Stimulated activated CD8-positive, alpha-beta memory T cell treated with anti-CD3 and anti-CD28 coated beads, Interleukin-7, amount 100 ng/mL, for 1 hour (primary cell): ENCODE measurements at places on chromosomes 2 and 18.
A peak's percentile ranks its signal among the peaks of the same experiment; 100 is the strongest.

DNA sequence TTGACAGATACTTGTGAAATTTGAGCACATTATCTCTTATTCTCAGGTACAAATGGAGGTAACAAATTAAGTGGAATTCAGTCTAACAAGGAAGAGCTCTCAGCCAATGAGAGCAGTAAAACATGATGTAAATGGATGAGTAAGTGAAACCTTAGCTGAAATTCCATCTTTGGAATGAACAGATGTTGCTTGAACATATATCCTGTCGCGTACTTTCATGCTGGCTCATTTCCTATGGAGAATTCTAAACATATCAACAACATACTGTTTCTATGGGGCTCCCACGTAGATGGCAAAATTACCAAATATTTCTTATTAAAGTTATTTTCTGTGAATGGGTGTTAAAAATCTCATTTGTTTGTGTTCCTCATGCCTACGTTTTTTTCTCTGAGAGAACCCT lies 256.3 kb upstream of the LINC00305 start:
- no peak for DNase-seq

DNA sequence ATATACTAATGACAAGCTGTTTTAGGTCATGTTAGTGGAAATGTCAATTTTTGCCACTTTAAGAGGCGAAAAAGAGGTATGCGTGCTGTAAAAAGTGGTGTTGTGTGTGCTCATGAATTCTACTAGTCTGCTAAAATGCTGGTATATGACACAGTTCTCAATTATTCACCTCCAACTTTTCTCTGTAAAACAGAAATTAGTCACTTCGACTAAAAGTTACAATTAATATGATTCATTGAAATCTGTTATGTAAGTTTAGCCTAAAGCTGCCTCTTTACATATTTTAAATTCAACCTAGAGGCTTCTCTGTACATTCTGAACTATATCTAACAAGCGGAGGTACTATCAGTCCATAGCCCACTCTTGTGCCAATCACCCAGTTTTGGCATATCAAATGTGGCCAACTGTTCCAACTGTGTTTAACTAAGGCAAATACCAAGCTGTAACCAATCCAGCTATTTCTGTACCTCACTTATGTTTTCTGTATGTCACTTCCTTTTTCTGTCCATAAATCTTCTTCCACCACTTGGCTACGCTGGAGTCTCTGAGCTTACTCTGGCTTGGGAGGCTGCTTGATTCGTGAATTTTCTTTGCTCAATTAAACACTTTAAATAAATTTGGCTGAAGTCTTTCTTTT lies 20.8 kb downstream of the BAZ2B start:
- no peak for DNase-seq

DNA sequence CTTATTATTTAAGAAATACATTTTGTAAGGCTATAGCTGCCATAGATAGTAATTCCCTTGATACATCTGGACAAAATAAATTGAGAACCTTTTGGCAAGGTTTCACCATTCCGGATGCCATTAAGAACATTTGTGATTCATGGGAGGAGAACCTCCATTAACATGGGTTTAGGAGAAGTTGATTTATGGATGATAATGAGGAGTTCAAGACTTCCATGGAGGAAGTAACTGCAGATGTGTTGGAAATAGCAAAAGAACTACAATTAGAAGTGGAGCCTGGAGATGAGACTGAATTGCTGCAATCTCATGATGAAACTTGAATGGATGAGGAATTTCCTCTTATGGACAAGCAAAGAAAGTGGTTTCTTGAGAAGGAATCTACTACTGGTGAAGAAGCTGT lies 17.3 kb downstream of the PHLPP1 start:
- DNase-seq: no peak

GRCh38 chr2:190318931-190319554 lies 583 bp downstream of the HIBCH start:
- DNase-seq: peak; percentile 1

DNA sequence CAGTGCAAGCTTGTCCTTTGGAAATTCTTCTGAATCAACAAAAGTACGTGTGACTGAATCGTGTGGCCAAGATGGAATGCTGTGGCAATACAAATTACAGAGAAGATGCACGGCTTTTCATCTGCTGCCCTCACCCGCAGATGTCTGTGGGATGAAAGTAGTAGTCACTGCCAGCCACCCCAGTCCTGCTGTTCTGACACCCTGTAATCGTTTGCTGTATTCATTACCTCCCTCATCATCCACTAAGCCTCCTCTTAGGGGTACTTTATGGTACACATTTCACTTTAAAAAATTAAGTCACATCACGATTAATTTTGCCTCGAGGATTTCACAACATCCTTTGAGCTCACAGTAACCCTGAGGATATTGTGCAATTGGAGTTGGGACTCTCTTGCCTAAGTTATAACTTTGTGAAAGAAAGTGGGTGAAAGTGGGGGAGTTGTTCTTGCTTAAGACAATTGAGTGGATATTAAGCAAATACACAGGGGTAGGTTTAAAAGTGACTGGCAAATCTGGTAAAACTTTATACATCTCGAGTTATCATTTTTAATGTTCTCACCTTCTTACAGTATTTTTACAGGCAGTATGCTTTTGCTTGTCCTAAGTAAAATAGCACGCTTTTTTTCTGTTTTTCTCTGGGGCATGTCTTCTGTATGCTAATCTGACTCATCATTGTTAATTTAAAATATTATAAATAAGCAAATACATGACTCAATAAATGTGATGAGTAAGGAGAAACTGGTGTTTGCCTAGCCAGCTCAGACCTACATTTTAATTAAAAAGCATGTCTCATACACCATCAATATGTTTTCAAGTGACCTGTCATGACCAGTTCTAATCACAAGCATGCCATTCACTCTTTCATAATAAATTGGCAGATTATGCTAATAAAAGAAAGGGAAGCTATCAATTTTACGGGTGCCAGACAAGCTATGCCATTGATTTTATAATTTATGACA lies 680.9 kb downstream of the IRS1 start:
- no peak for DNase-seq

DNA sequence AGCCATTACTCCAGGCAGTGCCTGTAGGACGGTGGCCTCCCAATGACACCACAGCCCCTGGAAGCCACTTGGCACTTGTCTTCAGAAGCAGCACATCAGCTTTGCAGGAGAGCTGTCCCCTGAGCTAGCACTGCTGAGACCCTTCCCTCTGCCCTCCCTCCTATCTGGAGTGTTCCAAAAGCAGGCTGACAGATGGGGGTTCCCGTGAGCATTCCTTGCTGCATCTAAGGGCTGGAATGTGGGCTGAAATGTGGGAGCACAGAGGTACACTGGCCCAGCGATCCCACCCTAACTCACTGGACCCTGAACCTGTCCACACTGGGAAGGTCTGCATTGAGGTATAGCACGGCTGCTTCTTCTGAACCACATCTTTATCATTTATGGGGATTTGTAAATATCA lies 230.1 kb downstream of the ANAPC1 start:
- DNase-seq: no peak

DNA sequence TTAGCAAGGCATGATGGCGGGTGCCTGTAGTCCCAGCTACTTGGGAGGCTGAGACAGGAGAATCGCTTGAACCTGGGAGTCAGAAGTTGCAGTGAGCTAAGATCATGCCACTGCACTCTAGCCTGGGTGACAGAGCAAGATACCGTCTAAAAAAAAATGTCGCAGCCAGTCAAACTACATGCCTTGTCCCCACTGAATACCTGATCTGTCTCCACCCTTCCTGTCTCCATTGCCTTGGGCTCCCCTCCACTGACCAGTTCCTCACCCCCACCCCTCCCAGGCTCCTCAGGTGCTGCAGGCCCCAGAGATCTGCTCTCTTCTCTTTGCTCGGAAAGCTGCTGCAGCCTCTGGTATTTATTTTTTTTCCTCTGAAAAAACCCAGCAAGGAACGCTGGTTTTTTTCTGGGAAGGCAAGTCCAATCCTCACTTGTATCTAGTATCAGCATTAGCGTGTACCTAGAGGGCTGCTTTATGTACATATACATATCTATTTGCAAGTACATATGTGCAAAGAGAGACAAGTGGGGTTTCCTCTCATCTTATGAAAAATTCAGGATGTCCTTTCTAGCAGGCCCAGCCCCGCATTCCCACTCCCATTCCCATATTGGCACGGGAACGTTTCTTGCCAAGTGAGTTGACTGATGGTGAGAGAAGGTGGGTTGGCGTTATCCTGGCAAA lies 4.4 kb downstream of the PSD4 start:
- DNase-seq: no peak

GRCh38 chr2:8328217-8328616 lies 353.6 kb upstream of the ID2 start:
- no peak for DNase-seq

DNA sequence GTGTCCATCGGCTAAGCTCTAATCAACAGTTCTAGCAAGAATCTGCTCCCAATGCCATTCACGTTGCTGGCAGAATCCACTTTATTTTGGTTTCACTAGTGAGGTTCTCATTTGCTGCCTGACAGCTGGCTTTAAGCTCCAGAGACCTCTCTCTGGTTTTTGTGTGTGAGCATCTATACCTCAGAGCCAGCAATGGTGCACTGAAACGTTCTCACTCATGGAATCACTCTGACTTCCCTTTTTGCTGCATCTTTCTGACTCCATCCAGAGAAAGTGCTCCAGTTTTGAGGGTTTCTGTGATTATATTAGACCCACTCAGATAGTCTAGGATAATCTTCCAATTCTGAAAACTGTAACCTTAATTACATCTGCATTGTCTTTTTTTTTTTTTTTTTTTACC lies 596.6 kb downstream of the RNF144A start:
- DNase-seq: no peak

DNA sequence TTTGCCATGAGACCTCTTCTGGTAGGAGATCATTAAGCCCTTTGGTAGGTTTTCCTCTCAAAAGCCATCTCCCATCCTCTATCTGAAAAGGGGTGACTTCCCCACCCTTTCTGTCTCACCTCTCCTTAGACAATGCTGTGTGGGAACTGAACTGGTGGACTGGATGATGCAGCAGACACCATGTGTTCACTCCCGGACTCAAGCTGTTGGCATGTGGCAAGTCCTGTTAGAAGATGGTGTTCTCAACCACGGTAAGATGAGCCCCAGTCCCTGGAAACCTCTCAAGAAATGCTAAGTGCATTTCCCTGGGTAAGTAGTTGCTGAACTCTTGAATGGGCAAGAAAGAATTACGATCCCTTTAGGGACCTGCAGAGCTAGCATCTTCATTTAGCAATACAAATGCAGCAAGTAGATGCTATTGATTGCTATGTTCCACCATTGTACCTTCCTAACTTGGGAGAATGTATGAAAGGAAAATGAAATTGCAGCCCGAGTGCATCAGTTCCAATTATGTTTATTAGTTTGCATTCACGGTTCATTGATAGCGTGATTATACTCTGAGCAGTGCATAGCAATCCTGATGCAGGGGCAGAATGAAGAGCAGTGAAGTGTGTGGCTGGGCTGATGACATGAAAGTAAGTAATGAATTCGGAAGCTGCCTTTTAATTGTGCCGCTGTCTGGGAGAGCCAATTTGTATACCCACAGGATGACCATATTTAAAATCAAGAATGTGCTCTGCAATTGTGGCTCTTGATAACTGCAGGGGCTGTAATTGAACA lies 110.0 kb upstream of the MAP3K20 start:
- no peak for DNase-seq

DNA sequence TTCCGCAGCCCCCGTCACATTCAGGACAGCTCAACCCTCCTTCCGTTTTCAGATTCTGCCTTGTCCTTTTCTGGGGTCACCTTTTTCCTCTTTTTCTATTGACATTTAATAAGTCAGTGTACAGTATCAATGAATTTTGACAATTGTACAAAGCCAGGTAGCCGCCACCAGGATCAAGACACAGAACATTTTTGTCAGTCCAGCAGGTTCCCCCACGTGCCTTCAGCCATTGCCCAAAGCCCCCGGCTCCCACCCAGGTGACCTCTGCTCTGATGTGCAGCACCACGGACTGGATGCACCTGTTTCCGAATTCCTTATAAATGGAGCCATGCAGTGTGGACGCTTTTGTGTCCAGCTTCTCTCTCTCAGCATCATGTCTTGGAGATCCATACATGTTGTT lies 30.0 kb downstream of the CROCC2 start:
- DNase-seq: no peak

GRCh38 chr18:39178166-39178565 lies 1612.6 kb upstream of the CELF4 start:
- DNase-seq: no peak

- no peak for DNase-seq
These were observed 147.7 kb upstream of the SLC1A4 start for GRCh38 chr2:64841461-64841860.
